Breast epithelium (tissue), 4 donors: ENCODE measurements at places on chromosomes 13 and 19.
A peak's percentile ranks its signal among the peaks of the same experiment; 100 is the strongest.

DNA sequence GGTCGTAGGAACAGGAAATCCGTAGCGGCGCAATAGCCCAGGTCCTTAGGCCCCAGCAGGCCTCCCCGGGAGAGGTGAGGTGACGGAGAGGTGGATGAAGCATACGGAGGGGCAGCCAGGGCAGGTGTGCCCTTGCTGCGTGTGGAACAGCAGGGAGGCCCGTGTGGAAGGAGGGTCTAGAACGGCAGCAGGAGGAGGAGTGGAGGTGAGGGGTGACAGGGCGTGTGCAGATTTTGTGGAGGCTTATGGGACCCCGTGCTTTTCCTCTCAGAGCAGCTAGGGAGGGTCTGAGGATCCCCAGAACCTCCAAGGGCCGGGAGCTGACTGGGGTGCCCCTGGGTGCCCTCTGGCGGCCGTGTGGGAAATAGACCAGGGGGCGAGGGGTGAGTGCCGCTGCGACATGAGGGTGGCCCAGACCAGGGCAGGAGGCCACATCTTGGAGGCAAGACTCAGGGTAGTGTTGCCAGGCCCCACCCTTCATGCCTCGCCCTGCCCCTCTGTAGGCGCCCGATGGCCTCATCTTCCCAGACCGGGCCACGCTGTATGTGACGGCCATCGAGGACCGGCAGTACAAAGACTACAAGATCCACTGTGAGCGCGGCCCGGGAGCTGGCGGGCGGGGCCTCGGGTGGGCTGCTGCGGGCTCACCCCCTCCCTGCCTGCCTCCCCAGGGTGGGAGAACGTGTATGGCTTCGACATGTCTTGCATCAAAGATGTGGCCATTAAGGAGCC lies 5.0 kb upstream of the ADM5 start:
- DNase-seq = no peak

- DNase-seq = peak; percentile 15
Observed at GRCh38 chr13:113898391-113898790, 34.5 kb upstream of the GAS6 start.

DNA sequence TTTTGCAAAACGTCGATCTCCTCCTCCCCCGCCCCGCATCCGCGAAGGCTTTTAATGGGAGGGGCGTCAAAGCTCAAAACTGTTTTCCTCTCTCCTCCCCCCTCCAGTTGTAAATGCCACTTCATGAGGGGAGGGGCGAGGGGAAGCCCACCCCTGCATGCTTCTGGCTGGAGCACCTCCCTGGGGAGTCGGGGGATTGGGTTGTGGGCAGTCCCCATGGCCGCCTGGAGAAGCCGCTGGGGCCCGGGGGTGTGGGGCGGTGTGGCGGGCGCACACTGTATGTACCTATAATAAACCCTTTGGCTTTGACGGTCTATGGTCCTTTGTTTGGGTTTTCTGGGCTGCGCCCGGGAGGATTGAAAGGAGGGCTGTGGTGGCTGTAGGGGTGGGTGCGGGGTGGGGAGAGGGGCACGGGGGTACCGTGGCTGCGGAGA lies 505 bp upstream of the SHKBP1 start:
- no peak for DNase-seq

- no peak for DNase-seq
Observed at GRCh38 chr13:94343243-94343585, 136.3 kb downstream of the DCT start.

DNA sequence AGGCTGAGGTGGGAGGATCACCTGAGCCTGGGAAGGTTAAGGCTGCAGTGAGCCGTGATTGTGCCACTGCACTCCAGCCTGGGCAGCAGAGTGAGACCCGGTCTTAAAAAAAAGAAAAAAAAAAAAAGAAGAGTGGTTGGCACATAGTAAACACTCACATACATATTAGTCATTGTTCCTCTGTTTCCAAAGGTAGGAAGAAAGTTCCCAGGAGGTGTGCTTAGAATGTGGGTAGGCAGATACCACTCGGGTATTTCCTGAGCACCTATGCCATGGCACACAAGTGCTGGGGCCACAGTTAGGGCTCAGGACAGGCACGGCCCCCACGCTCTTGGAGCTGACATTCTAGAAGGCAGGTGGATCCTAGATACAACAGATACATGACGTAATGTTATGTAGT lies 41.4 kb downstream of the SIPA1L3 start:
- DNase-seq = no peak

- no peak for DNase-seq
Observed at GRCh38 chr19:13029893-13030292, 34.6 kb downstream of the NFIX start.

GRCh38 chr19:38838208-38838985 lies 6.8 kb upstream of the ECH1 start:
- peak; percentile 70 for DNase-seq

- peak; percentile 73 for DNase-seq
Observed at GRCh38 chr13:112990783-112991182, 21.8 kb downstream of the MCF2L start.

DNA sequence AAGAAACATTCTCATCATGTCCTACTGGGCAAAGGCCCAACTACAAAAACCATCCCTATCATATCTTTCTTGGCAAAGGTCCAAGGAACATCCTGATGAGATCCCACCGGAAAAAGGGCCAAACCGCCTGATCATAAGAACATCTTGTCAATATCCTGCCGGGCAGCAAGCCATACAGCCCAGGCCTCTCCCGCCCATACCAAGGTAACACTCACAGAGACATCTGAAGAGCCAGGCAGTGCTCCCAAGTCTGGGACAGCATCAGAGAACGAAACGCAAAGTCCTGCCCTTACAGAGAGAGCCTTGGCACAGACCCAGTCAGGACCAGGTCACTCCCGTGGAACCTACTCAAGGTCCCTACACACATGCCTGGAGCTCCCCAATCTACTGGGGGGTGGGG lies 18.5 kb upstream of the ZNF331 start:
- no peak for DNase-seq

DNA sequence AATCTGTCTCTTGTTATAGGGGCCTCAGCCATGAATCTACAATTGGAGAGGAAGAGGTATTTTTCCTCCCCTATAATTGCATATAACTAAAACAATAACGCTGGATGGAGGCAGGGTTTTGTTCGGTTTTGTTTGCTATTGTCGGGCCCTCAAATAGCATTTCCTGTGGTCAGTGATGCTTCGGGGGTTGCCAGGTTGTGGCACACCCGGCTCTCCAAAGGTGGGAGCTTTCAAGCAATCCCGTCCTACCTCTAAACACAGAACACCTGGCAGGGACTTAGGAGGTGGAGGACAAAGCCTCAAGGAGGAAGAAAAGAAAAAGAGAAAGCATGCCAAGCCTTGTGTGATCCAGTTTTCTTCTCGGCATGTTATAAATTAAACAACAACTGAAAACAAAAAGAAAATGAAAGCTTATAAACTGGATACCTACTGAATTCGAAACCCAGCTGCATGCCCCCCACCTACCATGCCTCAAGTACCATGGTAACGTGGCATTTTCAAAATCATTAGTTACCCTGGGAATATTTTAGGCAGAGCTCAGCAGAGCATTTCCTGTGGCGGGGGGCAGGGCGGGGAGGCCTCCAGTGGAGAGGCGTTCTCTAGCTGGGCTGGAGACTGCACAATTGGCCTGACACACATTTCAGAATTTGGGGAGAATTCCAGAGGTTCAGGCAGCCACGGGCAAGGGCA lies 213.8 kb downstream of the DCLK1 start:
- no peak for DNase-seq

DNA sequence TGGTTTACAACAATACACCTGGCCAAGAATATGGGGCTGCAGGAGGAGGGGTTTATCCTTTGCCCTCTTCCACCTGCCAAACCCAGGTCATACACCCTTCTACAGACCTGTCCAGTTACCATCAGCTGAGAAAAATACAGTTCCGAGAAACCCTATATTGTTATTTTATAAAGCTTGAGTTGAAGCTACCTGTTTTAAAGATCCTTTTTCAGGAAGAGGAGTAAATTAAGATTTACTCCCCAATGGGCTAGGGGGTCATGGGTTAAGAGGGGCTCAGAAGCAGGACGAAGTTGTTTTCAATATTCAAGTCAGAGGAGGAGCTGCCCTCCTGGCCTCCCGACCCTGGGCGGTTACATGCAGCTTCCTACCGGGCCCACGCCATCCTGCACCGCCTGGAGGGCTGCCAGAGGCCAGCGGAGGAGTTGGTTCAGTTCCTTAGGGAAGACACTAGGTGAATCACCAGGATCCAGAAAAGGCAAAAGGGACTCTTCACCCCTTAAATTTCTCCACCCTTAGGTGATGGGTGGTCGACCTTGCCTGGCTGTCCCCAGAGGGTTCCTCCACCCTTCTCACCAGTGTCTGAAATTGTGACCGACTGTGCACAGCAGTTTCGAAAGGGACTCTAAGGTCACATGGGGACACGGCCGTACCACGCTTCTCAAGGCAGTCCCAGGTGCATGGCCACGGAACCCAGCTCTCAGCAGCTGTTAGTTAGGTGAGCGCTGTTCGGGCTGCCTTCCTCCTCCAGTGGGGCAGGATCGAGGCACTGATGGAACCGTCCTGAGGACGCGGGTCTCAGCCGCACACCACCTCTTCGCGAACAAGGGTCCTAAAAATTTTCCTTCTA lies 1.2 kb downstream of the GJB2 start:
- DNase-seq = no peak

- DNase-seq = no peak
Observed at GRCh38 chr19:518598-519231, 11.4 kb downstream of the TPGS1 start.

GRCh38 chr13:102947745-102948405 lies 102.0 kb downstream of the ERCC5 start:
- no peak for DNase-seq

DNA sequence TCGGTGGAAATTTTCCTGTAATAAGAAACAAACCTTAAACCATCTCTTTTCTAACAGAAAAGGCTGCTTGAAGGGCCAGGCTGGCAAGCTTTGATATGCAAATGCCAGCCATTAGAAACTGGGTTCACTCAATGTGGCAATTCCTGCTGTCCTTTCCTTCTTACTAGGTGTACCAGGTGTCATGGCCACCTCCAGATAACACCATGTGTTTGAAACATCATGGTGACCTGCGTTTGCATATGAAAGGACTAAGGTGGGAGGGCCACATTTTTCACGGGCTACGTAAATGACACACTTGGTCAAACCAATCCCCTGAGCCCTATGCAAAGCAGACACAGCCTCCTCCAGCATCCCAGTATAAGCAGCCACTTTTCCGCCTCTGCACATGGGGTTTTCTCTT lies 789.1 kb upstream of the SLITRK5 start:
- no peak for DNase-seq

- DNase-seq = no peak
Observed at GRCh38 chr13:24893863-24894262, 129.9 kb downstream of the RNF17 start.

DNA sequence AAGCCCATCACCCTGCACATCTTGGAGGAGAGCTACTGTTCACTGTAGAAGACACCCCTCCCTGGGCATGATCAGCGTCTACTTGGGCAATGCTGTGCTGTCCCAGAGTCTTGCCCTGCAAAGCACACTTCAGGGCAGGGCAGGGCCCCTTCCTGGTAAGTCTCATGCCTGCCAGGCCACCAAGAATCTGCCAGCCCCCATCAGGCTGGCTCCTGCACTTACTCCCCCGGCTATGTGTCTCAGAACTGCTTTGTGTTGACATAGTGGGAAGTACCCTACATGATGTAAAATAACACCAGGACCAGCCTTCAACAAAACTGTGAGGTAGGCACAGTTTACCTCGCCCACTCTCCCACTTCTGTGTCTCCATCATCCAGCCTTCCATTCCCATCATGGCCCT lies 27.8 kb upstream of the ATP12A start:
- no peak for DNase-seq

DNA sequence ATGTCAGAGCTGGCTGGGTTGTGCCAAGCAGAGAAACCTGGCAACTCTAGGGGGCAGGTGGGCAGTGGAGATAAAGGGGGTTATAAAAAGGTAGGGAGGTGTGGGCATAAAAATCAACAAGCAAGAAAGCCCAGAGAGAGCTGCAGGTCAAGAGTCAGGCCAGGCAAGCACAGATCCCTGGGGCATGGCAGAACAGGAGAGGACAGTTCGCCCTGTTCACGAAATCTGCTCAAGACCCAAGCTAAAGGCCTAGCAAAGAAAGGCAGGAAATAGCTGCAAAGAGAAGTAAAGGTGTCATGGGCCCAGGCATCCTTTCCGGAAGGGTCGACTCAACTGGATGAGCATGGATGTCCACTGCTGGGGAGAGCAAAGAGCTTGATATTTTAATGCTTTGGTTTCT lies 3.4 kb downstream of the MBNL2 start:
- DNase-seq = no peak

DNA sequence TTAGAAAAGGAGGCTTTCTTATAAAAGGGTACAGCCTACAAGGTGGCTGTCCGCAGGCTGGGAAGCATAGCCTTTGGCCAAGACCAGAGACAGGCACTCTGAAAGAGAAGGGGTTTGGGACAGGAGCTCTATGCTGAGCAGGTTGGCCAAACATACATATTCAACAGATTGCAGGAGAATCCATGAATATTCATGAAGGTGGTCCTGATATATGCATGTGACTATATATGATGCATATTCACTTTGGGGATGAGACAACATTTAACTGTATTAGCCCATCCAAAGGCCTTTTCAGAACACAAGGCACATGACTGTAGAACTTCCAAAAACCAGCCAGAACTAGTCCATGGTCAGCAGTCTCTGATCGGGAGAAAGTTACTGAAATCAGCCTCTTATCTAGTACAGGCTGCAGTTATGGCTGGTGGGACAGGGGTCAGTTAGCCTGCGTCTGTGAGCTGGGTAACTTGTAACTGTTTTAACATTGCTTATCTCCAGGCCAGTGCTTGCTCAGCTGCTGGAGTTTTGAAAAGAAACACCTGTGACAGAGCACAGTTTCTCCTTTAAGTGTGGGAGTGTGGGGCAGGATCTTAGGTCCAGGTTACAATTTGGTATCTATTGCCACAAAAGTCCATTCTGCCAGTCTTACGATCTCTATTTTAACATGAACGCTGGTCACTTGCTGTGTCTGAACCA lies 924.2 kb downstream of the UQCRFS1 start:
- DNase-seq = no peak

DNA sequence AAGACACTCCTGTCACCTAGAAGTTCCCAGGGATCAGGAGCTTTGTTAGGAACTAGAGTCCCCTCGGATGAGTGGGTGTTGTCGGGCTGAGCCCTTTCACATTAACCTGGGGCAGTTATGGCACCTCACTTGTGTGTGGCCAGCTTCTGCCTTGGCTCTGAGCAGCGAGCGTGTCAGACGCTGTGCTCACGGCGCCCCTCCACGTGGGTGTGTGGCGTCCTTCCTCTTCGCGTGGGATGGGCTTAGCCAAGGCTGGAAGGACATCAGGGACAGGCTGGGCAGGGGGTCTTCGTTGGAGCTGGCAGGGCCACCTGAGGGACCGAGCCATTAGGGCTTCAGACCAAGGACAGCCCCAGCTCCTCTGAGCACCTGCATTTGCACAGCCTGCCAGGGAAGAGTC lies 23.4 kb downstream of the DOT1L start:
- DNase-seq = no peak

GRCh38 chr19:32318884-32319520 lies 26.4 kb upstream of the ZNF507 start:
- DNase-seq = no peak
